ENCODE measurements at places on chromosomes 11 and 22.

- DNase-seq, result no peak
Observed at GRCh38 chr22:45579306-45579705, 76.6 kb downstream of the FBLN1 start.

DNA sequence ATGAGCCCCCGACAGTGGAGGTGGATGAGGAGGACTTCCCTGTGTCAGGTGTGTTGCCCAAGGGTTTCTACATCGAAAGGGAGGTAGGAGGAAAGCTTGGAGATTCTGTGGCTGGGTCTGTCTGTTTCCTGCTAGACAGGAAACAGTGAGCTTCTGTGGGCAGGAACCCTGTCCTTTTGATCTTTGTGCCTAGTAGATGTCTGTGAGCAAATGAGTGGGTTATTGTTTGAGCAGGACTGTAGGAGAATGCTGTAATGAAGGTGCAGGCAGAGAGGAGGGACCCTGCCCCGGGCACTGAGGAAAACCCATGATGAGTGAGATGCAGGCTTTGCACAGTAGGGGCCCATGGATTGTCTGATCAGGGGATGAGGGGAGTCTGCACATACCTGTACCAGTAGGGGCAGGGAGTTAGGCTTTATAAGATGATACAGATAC lies 14.0 kb downstream of the USP35 start:
- DNase-seq, result no peak

- no peak for DNase-seq
Observed at GRCh38 chr11:86013713-86014112, 55.2 kb downstream of the PICALM start.

DNA sequence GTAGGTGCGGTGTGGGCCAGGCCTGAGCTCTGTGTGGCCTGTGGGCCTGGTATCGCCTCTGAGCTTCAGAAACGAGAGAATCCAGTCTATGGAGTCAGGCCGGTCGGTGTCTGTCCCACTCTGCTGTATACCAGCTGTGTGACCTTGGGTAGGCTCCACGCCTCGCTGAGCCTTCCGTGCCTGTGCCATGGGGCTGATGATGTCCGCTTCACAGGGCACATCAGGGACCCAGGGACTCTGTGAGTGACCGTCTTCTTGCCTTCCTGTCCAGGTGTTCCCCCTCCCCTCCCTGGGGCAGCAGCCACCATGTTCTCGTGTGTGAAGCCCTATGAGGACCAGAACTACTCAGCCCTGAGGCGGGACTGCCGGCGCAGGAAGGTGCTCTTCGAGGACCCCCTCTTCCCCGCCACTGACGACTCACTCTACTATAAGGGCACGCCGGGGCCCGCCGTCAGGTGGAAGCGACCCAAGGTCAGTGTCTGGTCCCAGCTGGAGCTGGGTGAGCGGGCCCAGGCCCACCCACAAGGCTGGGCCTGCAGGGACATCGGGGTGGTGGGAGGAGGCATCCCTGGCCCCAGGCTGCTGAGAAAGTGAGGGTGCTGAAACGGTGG lies 17.9 kb downstream of the CAPN5 start:
- no peak for DNase-seq

GRCh38 chr11:66070604-66071380 lies 720 bp downstream of the PACS1 start:
- peak; percentile 70 for DNase-seq

- no peak for DNase-seq
Observed at GRCh38 chr11:19394525-19395016, 153.8 kb upstream of the E2F8 start.

- DNase-seq, result no peak
Observed at GRCh38 chr11:12472401-12473005, 95.1 kb downstream of the PARVA start.

- no peak for DNase-seq
Observed at GRCh38 chr11:65218446-65218845, 36.7 kb downstream of the CAPN1 start.

DNA sequence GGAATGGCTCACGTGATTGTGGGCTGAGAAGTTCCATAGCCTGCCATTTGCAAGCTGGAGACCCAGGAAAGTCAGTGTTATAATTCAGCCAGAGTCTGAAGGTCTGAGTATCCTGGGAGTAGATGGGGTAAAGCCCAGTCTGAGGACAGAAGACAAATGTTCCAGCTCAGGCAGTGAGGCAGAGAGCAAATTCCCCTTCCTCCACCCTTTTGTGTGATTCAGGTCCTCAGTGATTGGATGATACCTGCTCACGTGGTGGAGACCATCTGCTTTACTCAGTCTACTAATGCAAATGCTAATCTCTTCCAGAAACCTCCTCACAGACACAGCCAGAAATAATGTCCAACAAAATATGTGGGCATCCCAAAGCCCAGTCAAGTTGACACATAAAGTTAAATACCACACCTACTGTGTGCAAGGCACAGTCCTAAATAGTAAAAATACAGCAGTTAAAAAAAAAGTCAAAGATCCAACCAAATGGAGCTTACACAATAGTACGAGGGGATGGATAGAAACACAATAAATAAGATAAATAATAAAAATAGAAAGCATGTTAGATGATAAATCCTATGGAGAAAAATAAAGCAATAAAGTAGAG lies 13.2 kb upstream of the APOL6 start:
- peak; percentile 54 for DNase-seq

DNA sequence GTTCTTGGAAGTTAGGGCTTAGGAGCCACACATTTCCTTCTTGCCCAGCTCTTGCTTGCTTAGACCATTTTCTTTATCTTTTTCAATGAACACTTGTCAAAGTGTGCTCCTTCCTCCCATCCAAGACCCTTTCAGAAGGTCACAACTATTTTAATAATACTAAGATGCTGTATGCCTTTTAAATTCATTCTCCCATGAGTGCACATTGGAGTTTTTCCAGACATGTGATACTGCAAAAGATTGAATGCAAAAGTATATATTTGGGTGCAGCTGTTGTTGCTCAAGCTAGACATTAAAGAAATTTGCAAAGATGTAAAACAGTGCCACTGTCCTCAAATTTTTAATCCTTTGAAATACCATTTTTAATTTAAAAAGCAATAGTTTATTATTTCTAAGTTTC lies 69.3 kb upstream of the TNRC6B start:
- DNase-seq, result no peak
